ENCODE measurements at places on chromosomes 7 and 10.

GRCh38 chr10:116011929-116012328, 261.1 kb downstream of the GFRA1 start:
- no peak for DNase-seq

DNA sequence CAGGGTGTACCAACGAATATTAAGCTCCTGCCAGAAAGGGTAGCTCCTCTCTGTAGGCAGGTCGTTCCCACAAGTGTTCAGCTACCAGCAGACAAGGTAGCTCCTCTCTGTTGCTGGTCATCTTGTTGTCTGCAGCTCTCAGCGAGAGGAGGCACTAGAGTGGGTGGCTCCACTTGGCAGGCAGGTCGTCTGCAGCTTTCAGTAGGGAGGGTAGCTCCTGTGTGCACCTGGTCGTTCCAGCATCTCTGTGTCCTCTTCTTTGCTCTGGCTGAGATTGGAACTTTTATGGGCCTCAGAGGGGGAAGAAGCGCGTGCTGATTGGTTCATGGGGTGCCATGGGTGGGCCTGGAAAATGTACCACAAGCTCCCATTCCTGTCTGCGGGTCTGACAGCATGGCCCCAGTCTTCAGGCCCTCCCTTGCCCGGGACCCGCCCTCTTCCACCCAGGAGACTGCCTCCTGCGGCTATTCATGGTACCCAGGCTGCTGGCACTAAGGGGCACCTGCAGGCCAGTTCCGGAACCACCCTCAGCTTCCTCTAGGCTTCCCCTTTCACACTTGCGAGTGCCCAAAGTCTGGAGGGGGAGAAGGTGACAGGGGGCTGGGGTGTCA, 63.9 kb upstream of the CACNA2D1 start:
- no peak for DNase-seq

GRCh38 chr7:99406557-99406956, 1.8 kb downstream of the PDAP1 start:
- DNase-seq: no peak

- DNase-seq: no peak
Measured at GRCh38 chr7:155745737-155746136, 66.5 kb downstream of the SHH start.

- no peak for DNase-seq
Measured at GRCh38 chr10:650441-650851, 39.0 kb downstream of the DIP2C start.

DNA sequence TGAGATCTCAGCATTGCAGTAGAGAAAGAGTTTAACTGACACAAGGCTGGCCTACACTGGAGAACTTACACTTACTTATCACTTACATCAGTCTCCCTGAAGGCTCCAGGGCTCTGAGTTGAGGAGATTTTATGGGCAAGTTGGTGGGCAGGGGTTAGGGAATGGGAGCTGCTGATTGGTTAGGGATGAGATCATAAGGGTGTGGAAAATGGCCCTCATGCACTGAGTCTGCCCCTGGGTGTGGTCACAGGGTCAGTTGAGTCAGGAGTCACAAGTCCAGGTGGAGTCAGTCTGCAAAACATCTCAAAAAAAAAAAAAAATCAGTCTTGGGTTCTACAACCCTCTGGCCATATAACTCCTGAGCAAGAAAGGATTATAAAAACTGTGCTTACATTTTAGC, 60.5 kb downstream of the PPP1R17 start:
- no peak for DNase-seq

GRCh38 chr10:124372899-124373298, 45.8 kb downstream of the OAT start:
- DNase-seq: no peak

DNA sequence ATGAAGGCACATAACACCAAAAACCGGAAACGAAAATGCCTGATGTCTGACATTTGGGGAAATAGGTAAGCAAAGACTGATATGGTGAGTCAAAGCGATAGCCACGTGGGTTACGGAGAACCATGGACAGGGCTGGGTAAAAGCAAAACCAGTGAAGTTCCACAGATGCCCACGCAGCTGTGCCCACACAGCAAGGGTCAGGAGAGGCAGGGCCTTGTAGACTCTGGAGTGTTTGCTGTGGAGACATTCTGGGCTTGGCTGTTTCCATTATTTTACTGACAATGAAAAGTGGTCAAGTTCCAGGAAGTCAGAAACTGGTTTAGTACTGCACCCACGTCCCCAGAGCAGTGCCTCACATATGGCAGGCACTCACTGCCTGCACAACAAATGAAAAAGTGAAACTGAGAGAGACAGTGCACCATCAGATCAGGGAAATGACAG, 148.7 kb downstream of the ZMYND11 start:
- DNase-seq: peak; percentile 6

DNA sequence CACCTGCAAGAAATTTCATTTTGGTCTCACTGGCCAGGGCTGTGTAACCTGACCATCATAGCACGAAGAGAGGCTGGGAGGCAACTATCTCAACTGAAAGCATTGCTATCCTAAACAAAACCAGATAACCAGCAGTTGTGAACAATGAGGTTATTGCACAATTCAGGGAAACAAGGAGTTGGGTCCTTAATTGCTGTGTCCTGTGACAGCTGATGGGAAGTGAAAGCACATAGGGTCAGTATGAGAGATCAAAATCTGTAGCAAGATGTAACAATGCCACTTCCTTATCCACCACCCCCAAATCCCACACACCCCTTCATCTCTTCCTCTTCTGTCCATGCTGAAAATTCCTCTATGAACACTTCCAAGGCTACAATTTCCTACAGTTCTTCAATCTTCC, 80.2 kb downstream of the HTR7 start:
- DNase-seq: no peak

DNA sequence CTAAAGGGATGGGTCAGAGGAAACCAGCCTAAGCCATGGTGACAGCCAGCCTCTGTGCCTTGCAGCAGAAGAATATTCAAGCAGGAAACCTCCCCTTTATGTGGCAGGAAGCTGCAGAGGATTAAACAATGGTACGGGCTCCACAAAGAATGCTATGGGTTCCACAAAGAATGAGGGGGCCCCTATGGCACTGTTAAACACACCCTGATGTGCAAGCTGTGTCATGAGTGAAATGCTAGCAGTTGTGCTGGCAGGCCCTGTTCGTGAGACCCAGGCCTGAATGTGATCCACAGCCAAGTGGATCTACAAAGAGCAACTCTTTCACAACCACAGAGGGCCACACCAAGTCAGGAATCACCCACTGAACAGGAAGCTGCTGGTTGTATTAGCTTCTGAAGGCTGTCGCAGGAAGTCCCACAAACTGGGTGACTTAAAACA, 68.9 kb downstream of the MYOF start:
- peak; percentile 48 for DNase-seq

DNA sequence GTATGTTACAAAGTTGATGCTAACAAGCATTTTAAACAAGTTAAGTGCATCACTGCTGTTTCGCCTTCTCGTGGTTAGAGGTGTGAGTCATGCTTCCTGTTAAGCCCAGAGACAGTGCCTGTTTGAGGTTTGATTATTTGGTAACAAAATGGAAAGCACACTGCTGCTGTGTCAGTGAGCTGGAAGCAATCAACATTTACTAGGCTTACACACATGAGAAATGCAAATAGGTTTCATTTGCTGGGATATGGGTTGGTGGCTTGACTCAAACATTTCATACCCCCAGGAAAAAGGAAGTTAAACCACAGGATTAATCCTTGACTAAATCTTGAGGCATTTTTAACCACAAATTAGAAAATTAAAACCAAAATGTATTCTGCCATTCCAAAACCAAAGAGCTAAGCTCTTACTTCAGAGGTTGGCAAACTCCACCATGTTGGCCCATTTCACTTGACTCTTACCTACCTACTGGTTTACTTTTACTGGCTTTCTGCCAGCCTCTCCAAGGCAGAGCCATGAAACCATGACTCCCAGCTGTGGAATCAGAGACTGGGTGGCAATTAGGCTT, 139.2 kb downstream of the ETV1 start:
- peak; percentile 77 for DNase-seq

Data from CD4-positive, alpha-beta T cell treated with Interleukin-21 for 1 hour (primary cell).